Vein endothelial cell (primary cell): ENCODE measurements at places on chromosomes 6 and 20. TPM values are rescaled to one million over a fixed set of nuclear protein-coding genes. Genes with fewer than 3 reads are reported as not detected.

The MYL9 gene
- total RNA-seq, result 7.6 and 13.1 TPM in 2 replicates

The BAK1 gene
- total RNA-seq, result 29.7 and 31.0 TPM in 2 replicates

The HTR1E gene
- total RNA-seq, result not detected in 2 replicates

The FAM217A gene
- total RNA-seq, result not detected in 2 replicates

The CYP21A2 gene
- total RNA-seq, result under 0.01 TPM in 1 of 2 replicates, not detected in the other

The RCAN2 gene
- total RNA-seq, result 0.33 and 1.5 TPM in 2 replicates

The RNF182 gene
- 4.3 and 8.2 TPM in 2 replicates for total RNA-seq

The PAK5 gene
- not detected in 2 replicates for total RNA-seq

The SNAP25 gene
- not detected in 2 replicates for total RNA-seq

The EEF1A2 gene
- total RNA-seq, result 0.67 and 5.6 TPM in 2 replicates

The ARMH2 gene
- not detected in 2 replicates for total RNA-seq

The OLIG3 gene
- not detected in 2 replicates for total RNA-seq

The HLA-DPB1 gene
- 1.6 and 7.5 TPM in 2 replicates for total RNA-seq

The ZNF165 gene
- under 0.01 and 0.67 TPM in 2 replicates for total RNA-seq

The LHFPL5 gene
- not detected in 2 replicates for total RNA-seq

The KLC4 gene
- 15.9 and 17.0 TPM in 2 replicates for total RNA-seq

The OR12D1 gene
- total RNA-seq, result not detected in 2 replicates

The XKR7 gene
- not detected in 2 replicates for total RNA-seq

The USP49 gene
- 3.2 and 3.9 TPM in 2 replicates for total RNA-seq
